ENCODE measurements at places on chromosomes 13 and 19.

DNA sequence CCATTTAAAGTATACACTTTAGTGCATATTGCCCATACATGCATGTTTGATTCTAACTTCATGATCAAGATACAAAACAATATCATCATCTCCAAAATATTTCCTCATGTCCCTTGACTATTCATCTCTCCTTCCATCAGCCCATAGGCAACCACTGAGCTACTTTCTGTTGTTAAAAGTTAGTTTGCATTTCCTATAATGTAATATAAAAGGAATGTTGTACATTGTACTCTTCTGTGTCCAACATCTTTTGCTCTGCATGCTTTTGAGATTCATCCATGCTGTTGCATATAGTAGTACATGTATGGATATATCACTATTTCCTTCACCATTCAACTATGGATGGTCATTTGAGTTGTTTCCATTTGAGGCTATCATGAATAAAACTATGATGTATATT lies 74.7 kb downstream of the ITGBL1 start:
- no peak for DNase-seq

DNA sequence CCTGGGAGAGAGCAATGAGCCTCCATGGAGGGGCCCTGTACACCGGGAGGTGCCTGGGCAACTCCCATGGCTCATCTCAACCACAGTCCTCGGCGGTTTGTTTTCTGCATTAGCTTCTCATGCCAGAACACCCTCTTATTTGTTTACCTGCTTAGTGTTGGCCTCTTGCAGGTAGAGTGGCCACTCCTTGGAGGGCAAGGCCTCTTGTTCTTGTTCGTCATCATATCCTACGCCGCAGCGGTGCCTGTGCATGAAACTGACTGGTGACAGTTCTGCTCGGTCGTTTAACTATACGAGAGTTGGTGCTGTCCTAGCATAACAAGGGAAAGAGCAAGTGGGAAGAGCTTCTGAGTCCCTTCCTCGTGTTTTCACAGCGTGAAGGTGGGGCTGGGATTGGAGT lies 40.5 kb upstream of the RNF113B start:
- DNase-seq = no peak

GRCh38 chr19:48186015-48186414 lies 15.5 kb downstream of the ZSWIM9 start:
- no peak for DNase-seq

DNA sequence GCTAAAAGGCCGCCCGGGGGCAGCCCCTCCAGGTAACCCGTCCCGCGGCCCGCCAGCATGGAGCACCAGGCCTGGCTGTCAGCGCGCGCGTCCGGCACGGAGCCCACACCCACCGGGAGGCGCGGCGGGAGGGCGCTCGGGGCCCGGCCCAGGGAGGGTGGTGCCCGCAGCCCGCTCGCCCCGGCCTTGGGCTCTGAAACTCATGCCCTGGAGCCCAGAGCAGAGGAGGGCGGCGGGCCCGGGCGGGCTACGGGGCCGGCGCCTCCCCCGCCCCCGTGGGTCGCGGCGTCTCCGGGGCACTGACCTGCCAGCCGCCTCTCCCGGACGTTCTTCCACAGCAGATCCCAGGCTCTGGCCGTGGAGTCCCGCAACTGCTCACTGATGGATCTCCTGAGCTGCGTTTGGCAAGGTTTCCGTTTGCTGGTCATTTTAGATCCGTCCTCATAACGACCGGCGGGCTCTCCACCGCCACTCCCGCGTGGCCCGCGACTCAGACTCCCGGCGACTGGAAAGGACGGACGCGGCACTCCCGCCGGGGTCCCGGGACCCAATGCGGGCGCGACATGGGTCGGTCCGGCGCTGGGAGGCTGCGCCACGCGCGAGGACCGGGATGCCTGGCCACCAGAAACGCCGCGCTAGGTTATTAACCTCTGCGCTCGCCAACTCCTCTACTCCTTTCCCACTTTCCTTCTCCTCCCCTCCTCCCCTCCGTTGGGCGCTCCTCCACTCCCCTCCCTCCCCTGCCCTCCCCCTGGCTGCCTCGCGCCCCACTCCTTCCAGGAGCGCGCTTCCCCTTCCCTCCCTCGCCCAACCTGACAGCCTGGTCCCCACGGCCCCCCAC lies 64.7 kb upstream of the STARD13 start:
- no peak for DNase-seq

- no peak for DNase-seq
Measured at GRCh38 chr19:10462557-10462956, 40.6 kb downstream of the KEAP1 start.

DNA sequence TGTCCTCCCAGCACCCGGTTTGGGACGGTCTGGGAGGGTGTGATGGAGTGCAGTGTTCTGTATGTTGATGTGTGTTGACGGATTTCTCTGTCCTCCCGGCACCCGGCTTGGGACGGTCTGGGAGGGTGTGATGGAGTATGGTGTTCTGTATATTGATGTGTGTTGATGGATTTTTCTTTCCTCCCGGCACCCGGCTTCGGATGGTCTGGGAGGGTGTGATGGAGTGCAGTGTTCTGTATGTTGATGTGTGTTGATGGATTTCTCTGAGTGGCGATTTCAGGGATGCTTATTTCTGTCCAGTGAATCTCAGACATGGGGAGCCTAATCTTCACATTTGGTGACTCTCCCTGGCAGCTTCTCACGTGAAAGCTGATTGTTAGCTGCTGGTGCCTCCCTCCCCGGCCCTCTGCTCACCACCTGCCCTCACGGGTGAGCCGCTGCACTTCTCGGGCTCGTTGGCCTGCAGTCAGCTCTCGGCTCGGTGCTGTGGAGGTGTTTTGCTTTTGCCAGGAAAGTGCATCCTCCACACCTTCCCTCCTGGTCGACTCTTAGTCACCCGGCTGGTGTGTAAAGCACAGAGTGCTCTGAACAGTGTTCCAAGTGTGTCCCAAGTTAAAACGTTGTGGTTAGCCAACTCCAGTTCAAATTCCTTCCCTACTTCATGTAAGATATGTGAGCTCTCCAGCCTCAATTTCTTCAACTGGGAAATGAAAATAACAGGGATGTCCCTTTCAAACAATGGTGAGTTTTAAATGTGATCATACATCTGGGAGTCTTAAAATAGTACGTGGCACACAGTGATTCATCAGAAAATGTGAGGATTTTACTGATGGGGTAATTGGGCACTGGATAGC lies 54.6 kb downstream of the ATP11A start:
- no peak for DNase-seq

DNA sequence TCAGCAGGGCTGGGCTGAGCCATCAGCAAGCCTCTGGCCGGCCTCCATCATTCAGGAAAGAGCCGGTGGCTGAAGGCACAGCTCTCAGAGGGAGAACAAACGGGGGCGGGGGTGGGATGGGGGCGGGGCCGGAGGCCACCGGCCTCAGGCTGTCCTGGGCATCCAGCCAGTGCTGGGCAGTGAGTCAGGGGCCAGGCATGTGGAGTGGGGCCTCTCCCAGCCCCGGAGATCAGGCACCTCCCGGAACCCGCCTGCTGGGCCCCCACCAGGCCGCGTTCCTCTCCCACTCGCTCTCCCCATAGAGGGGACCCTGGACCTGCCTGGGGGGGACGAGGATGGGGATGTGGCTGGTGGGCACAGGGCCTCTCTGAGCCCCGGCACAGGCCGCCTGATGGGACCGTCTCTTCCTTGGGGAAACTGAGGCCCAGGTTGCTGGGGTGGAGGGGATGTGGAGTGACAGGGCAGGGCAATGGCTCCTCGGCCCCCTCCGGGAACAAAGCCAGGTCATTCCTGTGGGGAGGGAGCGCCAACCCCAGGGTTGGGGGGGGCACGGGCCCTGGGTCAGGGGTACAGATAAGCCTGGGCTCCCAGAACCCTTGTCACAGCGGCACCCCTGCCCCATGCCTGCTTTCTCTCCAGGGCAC lies 12.9 kb downstream of the SPC24 start:
- DNase-seq = peak; percentile 90

GRCh38 chr19:44623626-44624025 lies 10.3 kb downstream of the IGSF23 start:
- no peak for DNase-seq

DNA sequence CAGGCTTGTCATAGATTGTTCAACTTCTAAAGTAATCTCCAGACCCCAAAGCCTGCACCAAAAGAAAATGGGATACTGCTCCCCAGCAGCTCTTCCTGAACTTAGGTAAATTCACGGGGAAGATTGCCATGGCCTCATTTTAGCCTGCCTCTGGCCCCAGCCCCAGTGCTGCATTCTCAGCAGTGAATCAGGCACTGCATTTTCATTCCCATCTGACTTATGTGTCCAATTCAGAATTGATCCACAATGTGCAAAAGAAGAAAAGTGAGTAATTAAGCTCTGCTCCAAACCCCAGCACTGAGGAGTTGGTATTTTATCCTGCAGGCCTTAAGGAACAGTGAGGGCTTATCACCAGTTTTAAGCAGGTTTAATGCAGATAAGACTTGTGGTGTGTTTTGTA lies 176.4 kb downstream of the KCTD12 start:
- DNase-seq = no peak

DNA sequence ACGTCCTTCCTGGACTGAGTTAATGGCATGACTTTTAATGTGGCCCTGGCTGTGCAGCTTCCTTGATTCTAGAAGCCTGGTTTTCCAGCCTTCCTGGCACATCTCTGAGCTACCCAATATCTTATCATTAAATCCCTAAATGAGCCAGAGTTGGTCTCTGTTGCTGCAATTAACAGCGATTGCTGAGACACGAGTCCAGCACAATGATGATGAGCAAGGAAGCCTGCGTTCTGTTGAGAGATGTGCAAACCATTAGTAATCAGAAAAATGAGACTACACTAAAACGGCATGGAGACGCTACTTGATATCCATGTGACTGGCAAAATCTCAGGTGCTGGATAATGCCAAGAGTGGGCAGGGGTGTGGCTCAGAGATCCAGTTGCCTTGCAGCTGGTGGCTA lies 26.2 kb downstream of the GPR42 start:
- DNase-seq = no peak

DNA sequence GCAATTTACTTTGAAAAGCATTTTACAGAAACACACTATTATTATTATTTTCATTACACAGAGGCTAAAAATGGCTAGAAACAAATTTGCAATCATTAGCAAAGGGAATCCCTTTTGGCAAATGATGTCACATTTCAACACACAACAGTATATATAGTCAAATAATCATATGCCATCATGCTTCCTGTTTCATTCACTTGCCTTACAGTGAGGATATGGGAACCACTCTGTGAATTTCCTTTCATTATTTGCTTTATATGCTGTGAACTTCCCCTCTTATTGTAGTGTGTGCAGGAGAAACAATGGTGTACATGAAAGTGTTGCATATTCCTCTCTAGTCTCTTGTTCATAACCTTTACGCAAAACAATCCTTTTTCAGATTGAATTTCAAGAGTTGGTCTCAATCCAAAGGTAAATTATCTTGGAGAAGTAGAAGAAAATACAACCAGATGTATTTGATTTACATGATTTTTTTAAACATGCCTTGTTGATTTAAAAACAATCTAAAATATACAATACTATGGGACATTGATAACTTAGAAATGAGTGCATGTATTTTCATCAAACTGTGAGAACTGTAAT lies 657.3 kb downstream of the EFNB2 start:
- DNase-seq = no peak

- no peak for DNase-seq
Measured at GRCh38 chr19:51627491-51628138, 2.6 kb downstream of the SIGLEC5 start.

GRCh38 chr19:14114854-14115253 lies 2.7 kb downstream of the PRKACA start:
- no peak for DNase-seq

- no peak for DNase-seq
Measured at GRCh38 chr13:100818711-100819110, 144.1 kb upstream of the TMTC4 start.

DNA sequence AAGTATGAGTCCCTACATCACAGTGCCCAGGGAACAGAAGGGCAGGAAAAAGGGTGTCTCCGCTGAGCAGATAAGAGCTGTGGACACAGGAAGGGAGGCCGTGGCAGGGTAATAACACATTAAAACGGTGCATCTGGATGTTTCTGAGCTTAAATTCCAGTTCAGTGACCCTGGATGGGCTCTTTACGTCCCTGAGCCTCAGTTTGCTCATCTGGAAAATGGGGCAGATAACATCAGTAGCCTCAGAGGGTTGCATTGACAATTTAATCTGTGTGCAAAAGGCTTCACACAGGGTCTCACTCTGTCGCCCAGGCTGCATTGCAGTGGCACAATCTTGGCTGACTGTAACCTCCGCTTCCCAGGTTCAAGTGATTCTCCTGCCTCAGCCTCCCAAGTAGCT lies 58.1 kb downstream of the CELF5 start:
- no peak for DNase-seq

DNA sequence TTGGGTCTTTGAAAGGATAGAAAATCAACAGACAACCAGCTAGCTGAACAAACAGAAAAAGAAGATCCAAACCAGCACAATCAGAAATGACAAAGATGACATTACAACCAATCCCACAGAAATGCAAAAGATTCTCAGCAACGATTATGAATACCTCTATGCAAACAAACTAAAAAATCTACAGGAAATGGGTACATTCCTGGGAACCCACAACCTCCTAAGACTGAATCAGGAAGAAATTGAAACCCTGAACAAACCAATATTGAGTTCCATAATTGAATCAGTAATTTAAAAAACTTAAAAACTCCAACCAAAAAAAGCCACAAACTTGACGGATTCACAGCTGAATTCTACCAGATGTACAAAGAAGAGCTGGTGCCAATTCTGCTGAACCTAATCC lies 20.9 kb upstream of the C1QTNF9B start:
- DNase-seq = no peak

GRCh38 chr13:99237981-99238662 lies 20.1 kb downstream of the GPR18 start:
- DNase-seq = no peak

DNA sequence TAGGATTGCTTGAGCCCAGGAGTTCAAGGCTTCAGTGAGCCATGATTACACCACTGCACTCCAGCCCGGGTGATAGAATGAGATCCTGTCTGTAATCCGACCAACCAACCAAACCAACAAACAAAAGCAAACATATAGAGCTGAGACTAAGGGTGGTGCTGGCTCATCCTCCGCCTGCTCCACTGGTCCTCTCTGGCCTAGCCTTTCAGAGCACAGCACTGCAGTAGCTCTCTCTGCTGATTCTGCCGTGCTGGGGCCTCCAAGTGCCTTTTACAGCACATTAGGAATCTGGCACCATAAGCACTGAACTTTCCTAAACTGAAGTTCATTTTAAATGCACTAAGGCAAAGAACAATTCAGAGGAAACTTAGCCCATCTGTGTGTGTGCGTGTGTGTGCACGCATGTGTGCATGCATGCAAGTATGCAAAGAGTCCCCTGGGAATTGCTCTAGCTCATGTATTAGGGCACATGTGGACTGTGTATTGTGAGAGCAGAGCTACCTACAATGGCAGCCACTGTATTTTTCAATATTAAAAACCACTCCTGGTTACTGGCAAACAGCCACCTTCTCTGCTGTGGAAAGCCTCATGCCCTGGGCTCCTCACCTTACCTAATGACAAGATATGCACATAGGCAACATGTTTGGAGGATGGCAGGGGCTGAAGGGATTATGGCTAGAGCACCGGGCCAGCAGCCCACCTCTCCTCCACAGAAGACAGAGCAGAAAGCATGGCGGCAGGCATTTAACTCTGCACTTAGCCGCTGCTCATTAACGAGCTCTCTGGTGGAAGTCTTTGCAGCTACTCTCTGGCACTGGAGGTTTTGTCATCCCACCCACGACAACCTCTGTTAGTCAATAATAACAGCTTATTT lies 223.1 kb upstream of the TSHZ3 start:
- DNase-seq = no peak

GRCh38 chr13:105232439-105232838 lies 1303.0 kb downstream of the EFNB2 start:
- DNase-seq = no peak

GRCh38 chr19:16976446-16976845 lies 50.2 kb downstream of the CPAMD8 start:
- DNase-seq = no peak

GRCh38 chr13:19860884-19861655 lies 2.4 kb downstream of the ZMYM5 start:
- no peak for DNase-seq

- no peak for DNase-seq
Measured at GRCh38 chr13:112054616-112055015, 12.3 kb upstream of the SOX1 start.
